ENCODE measurements at places on chromosomes 11 and 22.
A peak's percentile ranks its signal among the peaks of the same experiment; 100 is the strongest.

DNA sequence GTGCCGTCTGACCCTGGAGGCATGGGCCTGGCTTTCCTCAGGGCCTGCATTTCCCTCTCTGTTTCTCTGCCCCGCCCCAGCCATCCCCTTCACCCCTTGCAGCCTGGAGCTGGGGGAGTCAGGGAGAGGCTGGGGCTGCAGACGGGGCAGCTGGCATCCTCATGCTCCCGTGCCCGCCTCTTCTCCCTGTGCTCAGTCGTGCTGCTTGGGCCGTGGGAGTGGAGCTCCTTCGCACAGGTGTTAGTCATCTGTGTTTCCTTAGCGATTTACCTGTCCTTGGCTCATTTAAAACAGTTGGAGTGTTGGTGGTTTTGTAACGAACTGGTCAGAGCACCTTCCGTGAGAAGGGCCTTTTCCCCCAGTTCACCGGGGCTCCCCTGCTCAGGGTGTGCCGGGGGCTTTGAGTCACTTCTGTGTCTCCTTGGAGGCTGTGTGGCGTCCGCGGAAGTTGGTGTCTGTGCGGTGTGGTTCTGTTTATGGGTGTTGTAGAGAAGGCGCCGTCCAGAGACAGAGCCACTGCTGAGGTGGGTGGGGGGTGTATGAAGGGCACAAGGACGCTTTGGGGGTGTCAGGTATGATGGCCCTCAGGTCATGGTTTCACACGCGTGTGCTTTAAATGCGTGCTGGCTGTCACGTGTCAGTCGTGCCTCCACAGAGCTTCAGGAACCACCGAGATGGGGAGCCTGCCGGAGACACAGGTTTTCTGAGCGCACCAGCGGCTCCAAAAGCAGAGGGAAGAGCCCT, 19.5 kb downstream of the BRSK2 start:
- DNase-seq: no peak

- peak; percentile 61 for DNase-seq
These were observed 14.5 kb upstream of the DGKZ start for GRCh38 chr11:46332568-46333393.

DNA sequence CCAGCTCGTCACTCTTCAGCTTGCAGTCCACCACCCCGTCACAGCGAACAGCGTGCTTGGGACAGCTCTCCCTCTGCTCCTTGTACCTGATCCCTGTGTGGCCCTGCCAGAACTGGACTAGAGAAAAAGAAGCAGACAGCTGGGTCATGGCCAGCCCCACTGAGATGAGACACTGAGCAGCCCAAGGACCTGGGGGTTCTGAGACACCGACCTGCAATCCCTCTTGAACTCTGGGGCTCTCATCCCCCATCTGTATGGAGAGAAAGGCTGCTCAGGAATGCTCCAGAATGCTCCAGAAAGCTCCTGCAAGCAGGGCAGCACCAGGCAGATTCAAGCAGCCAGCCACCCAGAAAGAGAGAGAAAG, 14.8 kb downstream of the TMPRSS13 start:
- DNase-seq: no peak

DNA sequence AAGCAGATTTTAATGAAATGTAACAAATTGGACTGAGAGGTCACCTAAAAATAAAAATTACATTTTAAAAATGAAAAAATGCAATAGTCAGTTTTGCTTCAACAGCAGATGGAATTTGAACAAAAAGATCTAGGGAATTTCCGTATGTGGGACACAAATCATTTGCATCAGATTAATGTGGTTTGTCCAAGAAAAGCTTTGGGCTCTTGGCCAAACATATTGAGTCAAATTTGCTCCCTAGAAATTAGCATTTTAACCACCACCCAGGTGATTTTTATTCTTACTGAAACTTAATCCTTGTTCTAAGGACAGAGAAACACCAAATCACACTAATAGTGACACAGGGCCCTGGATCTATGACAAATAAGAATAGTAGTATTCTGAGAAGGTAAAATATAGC, 1477.8 kb downstream of the FAM181B start:
- no peak for DNase-seq

- DNase-seq: no peak
These were observed 549.3 kb downstream of the OPCML start for GRCh38 chr11:132982772-132983640.

DNA sequence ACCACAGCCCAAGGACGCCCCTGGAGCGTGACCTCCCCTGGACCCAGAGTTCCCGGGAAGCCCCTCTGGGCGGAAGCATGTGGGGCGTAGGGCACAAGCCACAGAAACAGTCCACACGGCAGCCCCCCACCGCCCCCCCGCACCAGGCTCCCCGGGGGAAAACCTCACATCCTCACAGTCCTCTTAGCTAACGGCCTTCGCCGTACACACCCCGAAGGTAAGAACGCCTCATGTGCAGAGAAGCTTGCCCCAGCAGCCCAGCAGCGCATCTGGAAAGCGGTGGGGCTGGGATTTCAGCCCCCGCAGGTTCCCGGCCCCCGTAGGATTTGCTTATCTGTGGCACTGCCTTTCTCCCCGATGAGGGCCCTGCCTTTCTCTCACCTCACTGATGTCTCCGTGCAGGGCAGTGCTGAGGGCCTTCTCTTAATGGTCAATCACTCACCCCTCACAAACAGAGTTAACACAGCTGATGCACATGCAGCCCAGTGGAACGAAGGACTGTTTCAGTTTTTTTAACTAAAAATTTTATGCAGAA, 309.2 kb downstream of the BRD1 start:
- DNase-seq: no peak

DNA sequence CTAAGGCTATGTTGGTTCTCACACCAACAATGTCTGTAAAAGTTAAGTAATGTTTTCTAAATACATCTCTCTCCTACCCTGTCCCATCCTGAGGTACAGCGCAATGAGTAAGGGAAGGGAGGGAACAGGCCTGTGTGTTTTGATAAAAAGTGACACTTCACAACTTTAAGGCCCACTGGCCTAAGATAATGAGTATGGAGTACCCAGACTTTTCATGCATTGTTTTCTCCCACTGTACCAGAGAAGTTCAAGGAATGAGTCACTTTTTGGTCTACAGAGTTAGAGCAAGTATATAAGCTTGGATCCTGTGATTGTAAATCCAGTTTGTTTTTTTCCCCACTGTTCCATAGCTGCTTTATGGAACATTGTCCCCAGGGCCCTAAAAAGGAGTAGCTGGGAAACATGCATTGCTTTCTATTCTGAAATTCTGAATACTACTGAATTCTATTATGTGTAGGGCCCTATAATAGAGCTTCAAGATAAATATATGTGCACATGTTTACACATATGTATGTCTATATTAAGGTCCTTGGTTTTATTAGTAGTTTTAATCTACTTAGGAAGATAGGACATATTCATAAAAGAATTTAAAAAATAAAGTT, 29.8 kb downstream of the KCNE3 start:
- no peak for DNase-seq

DNA sequence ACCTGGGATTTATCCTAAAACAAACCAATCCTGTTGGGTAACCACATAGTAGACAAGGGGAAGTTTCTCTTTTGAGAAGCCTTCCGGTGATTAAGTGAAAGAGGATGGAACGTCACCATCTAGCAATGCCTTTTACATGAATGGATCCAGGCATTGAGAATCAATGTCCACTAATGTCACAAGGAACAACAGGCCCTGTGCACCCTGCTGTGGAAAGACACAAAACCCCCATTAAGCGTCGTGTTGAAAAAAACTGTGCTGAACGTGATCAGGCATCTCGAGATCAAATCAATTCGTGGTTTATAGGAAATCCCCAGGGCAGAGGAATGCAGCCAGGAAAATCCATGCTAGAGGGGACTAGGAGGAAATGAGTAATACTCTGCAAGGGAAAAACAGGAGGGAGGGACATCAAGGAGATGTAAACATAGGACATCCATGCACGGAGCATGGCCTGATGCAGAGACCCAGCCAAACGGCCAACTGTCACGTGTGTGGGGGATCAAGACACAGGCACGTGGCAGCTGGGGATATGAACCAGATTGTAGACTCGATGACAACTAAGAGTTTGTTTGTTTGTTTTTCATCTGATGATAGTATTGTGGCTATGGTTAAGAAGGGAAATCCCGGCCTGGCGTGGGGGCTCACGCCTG, 38.6 kb upstream of the CARS1 start:
- no peak for DNase-seq

DNA sequence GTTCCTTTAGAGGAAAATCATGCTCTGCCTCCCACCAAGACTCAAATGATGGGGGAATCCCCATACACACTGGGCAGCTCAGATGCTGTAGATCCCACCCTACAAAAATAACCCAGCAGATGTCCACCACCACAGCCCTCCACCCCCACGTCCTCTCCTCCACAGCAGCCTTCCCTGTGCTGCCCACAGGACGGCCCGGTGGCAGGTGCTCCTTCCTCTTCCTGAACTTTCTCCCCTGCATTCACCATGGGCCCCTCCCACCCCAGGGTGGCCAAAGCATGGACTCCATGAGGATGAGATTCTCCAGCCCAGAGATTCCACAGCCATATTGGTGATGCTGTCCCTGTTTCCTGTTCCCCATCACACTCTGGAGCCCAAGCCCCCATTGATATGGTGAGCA, 368.3 kb downstream of the CADM1 start:
- no peak for DNase-seq

DNA sequence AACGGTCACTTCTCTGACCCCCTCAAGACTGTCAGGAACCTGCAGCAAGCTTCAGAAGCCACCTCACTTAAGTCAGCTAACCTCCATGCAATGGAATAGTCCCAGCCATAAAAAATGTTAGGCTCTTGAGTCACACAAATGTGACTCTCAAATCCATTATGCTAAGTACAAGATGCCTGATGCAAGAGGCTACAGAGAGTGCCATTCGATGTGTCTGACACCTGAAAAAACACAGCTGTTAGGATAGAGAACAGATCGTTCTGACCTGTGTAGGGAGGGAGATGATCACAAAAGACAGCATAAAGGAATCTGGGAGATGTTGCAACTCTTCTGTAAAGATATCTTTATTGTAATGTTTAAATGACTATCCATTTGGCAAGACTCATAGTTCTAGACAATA, 712.4 kb downstream of the TBC1D22A start:
- no peak for DNase-seq

- DNase-seq: no peak
These were observed 10.2 kb upstream of the ALG8 start for GRCh38 chr11:78149646-78150045.

GRCh38 chr22:32909581-32910428, 108.3 kb downstream of the TIMP3 start:
- DNase-seq: no peak

DNA sequence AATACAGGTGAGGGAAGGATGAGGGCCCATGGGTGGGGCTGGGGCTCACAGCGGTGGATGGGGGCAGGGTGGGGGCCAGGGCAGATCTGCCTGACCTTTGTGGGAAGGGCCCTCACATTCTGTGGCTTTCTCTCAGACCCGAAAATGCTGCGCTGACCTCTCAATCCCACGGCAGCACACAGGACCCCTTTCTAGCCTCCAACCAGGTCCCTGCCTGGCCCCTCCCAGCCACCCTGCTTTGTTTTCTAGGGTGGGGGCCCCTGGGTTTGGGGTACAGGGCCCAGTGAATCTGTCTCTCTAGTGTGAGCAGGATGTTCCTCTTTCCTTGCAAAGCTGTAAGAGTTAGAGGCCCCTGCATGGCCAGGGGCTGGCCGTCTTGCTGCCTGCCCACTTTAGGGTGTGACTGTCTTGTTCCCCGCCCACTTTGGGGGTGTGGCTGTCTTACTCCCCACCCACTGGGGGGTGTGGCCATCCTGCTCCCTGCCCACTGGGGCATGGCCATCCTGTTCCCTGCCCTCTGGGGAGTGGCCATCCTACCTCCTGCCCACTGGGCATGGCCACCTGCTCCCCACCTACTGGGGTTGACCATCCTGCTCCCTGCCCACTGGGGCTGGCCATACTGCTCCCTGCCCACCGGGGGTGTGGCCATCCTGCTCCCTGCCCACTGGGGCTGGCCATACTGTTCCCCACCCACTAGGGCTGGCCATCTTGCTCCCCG, 11.5 kb downstream of the PARVG start:
- DNase-seq: peak; percentile 70

DNA sequence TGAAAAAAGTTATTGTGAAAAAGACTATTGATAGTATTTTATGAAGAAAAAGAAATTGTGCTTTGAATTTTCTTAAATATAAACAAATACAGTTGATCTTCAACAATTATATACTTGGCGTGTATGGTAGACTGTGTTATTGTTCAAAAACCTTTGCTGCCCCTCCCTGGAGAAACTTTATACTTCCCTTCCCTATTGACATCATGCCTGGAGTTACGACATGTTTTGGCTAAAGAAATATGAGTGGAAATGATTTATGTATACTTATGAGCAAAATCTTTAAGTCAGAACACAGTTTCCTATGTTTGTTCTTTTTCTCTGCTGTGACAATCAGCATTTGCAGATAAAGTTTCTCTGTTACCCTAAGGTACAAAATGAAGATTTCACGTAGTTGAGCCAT, 243.8 kb downstream of the TMEM135 start:
- no peak for DNase-seq

- no peak for DNase-seq
These were observed 15.8 kb downstream of the JAML start for GRCh38 chr11:118209033-118209432.

GRCh38 chr11:117075186-117075585, 23.0 kb downstream of the SIK3 start:
- DNase-seq: no peak

GRCh38 chr11:11046781-11047180, 188.9 kb upstream of the ZBED5 start:
- DNase-seq: no peak

DNA sequence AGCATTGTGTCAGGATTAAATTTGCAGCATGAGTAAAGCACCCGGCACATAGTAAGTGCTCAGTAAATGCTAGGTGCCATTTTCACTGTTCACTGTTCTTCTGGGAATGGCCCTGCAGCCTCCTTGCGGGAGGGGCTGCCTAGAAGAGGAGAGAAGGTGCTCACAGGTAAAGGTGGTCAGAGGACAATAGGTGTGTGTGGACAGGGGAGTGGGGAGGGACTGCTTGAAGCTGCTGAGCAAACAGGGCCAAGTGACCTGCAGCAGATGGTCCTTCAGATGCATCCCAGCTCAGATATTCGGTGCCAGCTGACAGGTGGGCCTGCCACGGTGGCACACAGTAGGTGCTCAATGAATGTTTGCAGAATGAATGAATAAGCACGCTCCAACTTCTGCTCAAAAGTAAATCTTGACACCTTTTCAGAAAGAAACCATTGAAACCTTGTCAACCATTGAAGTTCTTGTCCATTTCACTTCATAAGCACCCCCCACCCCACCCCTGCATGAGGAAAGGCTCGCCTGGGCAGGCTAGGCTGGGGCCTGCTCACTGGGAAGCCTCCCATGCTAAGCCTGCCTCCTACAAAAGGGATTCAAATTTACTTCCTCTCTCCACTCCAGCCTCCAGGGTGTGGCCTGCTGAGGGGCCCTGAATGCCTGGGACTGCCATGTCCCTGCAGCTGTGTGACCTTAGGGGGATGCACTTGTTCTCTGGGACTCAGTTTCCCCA, 1.6 kb downstream of the KIAA0930 start:
- no peak for DNase-seq

- DNase-seq: no peak
These were observed 42.5 kb downstream of the SVIP start for GRCh38 chr11:22787055-22787454.

Measured in activated naive CD8-positive, alpha-beta T cell treated with anti-CD3 and anti-CD28 coated beads, Interleukin-2, amount 10 ng/mL, durations not matched to agents 7 days and 5 days (primary cell).